Activated CD4-positive, alpha-beta T cell treated with anti-CD3 and anti-CD28 coated beads, Interleukin-2, amount 10 ng/mL, durations not matched to agents 7 days and 5 days (primary cell): ENCODE measurements at places on chromosomes 5 and 9. TPM values are rescaled to one million over a fixed set of nuclear protein-coding genes. Genes with fewer than 3 reads are reported as not detected.

DNA sequence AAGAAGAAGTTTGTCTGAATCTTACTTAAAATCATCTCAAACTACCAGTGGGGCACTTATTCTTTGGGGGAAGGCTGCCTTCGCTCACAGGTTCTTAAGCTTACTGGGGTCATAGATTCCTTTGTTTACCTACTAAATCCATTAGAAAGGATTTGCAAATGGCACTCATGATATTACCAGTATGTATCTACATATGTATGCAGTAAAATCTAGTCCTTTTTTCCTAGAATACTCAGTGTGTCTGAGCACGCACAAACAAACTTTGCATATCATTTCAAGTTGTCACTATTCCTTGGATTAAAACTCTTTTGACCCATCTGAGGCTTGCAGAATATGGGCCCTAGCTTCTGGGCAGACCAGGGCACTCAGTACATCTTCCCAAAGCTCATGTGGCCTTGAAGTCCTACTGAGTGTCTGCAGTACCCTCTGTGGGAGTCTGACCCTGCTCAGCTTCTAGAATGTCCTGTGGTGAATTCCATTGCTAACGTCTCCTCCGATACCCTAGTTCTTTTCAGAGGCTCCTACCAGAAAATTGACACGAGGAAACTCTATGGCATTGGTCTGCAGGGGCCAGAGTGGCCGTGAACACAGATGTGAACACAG lies 297.9 kb downstream of the SLIT3 start:
- no peaks in the 10 kb centered on the region for H3K4me1 ChIP-seq
- no peak for DNase-seq
- H3K27ac ChIP-seq = no peak overlapping the region
- H3K27me3 ChIP-seq = peaks cover 11% of the 10 kb centered on the region
- H3K36me3 ChIP-seq = no peaks in the 10 kb centered on the region

- peaks cover 25% of the 10 kb centered on the region for H3K4me1 ChIP-seq
- H3K27me3 ChIP-seq = no peaks in the 10 kb centered on the region
- H3K36me3 ChIP-seq = no peaks in the 10 kb centered on the region
- DNase-seq = peak; percentile 39
Measured at GRCh38 chr5:133244242-133244641, 192.4 kb downstream of the HSPA4 start.

DNA sequence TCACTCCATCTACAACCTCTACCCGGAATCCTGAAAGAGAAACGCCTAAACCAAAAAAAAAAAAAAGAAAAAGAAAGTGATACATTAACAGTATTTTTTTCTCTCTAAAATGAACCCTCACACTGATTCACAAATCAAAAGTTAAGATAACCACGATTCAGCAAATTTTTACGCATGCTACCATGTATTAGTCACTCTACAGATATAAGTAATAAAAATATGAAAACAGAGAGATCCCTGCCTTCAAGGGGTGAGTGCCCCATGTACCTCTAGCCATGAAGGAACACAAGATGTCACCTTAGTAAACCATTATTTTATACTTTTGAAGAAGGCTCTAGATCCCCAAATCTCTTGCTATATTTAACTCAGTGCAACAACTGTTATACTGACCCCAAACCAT lies 33.4 kb downstream of the CEMIP2 start:
- no peak for DNase-seq
- no peak overlapping the region for H3K27ac ChIP-seq
- no peaks in the 10 kb centered on the region for H3K4me1 ChIP-seq
- peaks cover 51% of the 10 kb centered on the region for H3K36me3 ChIP-seq
- H3K27me3 ChIP-seq = no peaks in the 10 kb centered on the region

- H3K4me3 ChIP-seq = no peak overlapping the region
- H3K36me3 ChIP-seq = no peaks in the 10 kb centered on the region
- no peaks in the 10 kb centered on the region for H3K27me3 ChIP-seq
- DNase-seq = no peak
Measured at GRCh38 chr9:107681988-107682387, 192.4 kb upstream of the KLF4 start.

DNA sequence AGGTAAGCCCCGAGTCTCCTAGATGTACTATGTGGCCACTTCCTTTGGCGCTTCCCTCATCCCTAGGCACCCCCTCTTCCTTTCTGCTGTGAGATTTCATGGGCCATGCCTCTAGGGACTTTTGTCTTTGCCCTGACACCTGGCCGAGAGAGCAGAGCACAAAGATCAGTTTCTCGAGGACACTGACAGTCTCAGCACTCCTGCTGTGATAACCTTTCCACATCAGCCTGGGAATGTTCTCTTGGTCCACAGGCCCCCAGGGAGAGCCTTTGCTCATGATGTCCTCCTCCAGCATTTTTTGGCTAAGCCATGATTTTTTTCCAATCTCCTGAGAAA lies 127.0 kb upstream of the CPEB4 start:
- H3K4me1 ChIP-seq = no peaks in the 10 kb centered on the region
- no peak for DNase-seq

PCDHB9 gene
- total RNA-seq = not detected

DNA sequence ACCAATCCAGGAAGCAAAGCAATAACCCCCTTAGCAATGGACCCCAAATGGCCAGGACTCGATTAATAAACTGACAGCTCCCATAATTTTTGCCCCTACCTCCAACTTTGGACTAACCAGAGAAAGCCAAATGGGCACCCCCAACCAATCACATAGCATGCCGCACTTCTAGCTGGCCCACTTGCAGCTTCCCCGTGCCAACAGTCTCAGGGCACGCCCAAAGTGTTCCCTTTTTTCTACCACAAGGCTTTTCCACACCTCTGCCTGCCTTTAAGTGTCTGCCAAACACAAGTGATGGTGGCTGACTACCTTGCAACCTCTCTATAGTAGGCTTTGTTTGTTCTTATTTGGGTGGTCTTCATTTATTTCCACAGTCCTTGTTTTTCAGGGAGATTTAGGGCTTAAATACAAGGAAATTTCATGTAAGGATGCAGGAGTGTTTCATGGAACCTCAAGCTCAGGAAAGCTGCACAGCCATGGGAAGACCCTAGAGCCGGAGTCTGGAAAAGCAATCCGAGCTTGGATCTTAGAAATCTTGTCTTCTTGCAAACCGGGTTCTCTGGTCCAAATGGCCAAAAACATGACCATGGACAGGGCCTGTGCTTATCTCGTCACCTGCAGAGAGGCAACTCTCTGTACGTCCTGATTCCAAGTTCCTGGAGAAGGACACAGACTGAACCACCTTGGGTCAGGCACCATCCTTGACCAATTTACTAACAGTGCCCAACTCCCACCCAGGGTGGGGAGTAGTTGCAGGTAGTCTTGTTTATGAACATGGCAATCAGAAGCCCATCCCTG lies 89.2 kb downstream of the THBS4 start:
- H3K27ac ChIP-seq = peak overlapping the region; percentile 50
- no peak overlapping the region for H3K4me3 ChIP-seq
- peaks cover 36% of the 10 kb centered on the region for H3K4me1 ChIP-seq
- no peak for DNase-seq
